ENCODE measurements at places on chromosomes 11 and 22.

GRCh38 chr22:23884140-23884539, 10.0 kb upstream of the MIF start:
- no peak for DNase-seq

DNA sequence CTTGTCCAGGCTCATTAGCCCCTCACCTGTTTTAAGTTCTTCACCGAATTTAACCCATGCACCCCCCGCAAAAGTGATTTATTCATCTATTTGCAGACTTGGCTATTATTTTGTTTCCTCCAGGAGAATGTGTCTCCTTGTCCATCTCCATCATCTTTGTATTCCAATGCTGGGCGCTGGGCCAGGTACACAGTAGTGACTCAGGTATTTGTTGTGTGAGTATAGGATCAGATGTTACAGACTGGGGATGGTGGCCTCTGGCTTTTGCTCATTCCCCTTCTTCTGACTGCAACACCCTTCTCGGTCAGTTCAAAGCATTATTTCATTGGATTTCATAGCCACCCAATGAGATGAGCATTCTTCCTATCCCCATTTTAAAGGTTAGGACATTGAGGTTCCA, 408.2 kb downstream of the MN1 start:
- no peak for DNase-seq

GRCh38 chr11:44120169-44120568, 24.7 kb downstream of the EXT2 start:
- DNase-seq, result no peak

DNA sequence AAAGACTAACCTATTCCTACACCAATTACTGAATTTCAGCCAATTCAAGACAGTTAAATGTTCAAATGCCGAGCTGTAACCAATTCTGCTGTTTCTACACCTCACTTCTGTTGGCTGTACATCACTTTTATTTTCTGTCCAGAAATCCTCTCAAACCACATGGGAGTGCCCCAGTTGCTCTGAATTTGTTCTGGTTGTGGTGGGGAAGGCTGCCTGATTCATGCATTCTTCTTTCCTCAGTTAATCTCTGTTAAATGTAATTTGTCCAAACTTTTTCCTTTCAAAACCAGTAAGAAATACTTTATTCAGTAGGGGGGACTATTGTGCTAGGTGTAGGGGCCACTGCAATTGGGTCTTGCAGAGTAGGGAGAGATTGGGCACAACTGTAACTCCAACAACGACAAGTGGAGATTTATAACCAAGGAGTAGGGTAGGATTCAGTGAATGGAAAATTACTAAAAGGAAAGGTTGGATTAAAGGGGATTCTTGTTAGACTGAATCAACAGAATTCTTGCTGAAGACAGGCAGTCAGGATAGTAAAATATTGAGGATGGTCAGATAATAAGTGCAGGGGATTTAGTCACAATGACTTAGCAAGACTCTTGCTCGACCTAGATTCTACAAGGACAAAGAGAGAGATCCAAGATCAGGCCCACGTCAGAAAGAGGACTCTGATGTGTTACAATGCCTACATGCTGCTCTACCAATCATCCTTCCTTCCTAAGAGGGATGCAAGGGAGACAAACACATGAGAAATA, 593.5 kb upstream of the FAT3 start:
- DNase-seq, result no peak

- DNase-seq, result no peak
Observed at GRCh38 chr11:116314006-116314405, 458.8 kb downstream of the BUD13 start.

DNA sequence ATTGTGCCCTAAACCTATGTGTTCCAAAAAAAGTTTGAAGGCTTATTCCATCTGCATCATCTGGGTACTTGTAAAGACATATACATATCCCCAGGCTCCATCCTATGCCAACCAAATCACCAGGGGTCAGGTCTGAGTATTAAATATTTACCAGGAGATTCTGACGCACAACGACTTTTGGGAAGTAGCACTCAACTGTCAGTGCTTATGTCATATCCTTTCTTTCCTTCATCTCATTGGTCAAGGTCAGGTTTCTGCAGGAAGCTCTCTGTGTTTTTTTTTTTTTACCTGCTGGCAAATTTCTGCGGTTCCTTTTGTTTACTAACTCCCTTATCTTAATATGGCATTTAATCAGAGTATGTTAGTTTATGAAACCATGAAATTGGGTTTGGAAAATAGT, 22.5 kb upstream of the CYP2R1 start:
- no peak for DNase-seq

GRCh38 chr11:28697920-28698827, 590.0 kb downstream of the METTL15 start:
- peak; percentile 93 for DNase-seq

DNA sequence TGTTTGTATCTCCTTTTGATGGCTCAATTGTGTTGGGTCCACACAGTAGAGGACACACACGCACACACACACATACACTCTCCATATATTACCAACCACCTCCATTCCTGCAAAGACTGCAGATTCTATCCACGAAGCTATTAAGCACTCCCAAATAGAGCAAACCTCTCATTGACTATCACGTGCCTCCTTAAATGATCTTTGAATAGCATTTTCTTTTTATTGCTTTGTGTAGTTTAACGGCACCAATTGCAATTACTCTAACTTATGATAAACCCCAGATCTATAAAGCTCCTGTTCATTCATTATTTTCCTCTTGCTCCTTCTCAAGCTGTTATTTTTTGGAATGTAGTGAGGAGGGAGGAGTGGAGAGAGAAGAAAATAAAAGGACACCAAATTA, 204.7 kb downstream of the ST3GAL4 start:
- DNase-seq, result no peak

DNA sequence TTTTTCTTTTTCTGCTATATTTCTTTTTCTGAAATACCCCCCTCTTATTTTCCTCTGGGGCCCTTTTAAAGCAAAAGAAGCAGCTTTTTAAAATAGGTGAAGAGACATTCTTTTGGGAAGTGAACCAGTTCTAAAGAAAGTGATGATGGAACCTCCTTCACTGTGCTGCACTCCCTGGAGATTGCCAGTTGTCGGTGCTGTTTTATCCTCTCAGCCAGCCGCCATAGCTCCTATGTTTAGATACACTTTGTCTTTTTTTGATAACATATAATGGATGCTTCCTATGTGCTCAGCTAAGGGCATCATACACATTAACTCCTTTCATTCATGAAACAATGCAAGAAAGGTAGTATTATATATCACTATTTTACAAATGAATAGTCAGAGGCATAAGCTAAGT, 14.0 kb downstream of the CFAP300 start:
- DNase-seq, result peak; percentile 55

DNA sequence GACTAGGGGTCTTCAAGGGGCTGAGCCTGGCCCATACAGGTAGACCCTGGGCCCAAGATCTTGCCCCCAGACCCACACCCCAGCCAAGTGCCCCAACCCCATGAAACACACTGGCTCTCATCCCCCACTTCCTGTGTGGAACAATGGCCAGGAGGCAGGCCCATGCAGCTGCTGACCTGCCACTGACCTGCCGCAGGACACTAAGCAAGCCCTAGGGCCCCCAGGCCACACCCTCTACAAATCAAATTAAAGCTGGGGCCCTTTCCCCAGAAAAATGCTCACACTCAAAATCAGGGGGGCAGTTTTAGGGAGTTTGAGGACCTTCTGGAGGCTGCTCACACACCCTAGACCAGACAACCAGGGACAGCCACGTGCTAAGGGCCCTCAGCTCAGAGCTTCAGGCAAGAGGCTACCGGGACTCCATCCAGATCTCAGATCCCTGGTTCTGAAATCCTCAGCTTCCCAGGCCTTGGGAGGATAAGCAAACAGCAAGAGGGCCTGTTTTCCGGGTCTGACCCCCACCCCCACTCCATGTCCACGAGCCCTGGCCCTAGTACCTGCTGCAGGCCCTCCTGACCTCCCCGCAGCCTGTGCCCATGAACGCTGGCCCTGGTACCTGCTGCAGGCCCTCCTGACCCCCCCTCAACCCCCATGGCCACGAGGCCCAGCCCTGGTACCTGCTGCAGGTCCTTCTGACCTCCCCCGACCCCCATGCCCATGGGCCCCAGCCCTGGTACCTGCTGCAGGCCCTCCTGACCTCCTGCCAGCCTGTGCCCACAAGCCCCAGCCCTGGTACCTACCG, 10.0 kb downstream of the CARD10 start:
- DNase-seq, result no peak

- no peak for DNase-seq
Observed at GRCh38 chr11:5258543-5259262, 4.1 kb upstream of the HBG2 start.

- DNase-seq, result peak; percentile 73
Observed at GRCh38 chr11:79493555-79494171, 52.8 kb upstream of the TENM4 start.

DNA sequence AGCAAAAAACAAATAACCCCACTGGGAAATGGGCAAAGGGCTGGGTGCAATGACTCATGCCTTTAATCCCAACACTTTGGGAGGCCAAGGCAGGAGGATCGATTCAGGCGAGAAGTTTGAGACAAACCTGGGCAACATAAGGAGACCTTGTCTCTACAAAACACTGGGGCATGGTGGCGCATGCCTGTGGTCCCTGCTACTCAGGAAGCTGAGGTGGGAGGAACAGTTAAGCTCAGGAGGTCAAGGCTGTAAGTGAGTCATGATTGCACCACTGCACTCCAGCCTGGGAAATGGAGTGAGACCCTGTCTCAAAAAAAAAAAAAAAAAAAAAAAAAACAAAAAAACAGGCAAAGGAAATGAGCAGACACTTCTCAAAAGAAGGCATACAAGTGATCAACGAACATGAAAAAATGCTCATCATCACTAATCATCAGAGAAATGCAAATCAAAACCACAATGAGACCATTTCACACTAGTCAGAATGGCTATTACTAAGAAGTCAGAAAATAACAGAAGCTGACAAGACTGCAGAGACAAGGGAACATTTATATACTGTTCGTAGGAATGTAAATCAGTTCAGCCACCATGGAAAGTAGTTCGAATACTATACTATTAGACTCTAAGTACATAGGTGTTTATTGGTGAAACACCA, 48.2 kb upstream of the SMCO4 start:
- no peak for DNase-seq
